ENCODE measurements at places on chromosomes 11 and 22.
A peak's percentile ranks its signal among the peaks of the same experiment; 100 is the strongest.

DNA sequence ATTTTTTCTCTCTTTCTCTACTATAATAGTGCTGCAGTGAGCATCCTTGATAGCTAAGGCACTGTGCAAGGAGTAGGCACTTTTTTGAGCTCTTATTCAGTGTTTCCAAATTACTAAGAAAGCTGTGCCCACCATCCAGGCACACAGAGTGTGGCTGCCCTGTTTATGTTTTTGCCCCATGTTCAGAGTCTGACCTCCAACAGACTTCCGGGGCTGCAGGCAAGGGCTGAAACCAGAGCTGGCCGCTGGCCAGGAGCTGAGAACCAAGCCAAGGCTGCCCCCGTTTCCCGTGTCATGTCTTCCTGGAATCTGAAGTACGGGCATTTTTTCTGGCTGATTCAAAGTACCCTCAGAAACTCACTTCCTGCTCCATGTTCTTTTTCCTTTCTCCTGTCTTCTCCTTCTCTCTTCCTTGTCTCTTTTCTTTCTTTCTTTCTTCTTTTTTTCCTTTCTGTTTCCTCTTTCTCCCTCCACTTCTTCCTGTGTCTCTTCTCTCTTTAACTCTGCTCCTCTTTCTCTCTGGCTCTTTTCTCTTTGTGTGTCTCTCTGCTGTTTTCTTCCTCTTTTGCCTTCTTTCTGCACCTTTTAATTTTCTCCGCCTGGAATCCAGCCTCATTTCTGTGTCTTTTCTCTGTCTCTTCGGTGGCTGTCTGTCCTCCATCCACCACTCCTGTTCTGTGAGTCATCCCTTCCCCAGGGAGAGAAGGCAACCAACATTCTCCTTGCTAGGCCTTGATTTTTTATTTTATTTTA, 17.0 kb upstream of the KCTD14 start:
- peak; percentile 88 for DNase-seq

- DNase-seq = peak; percentile 67
Observed at GRCh38 chr11:9753021-9753420, 89.1 kb downstream of the SWAP70 start.

DNA sequence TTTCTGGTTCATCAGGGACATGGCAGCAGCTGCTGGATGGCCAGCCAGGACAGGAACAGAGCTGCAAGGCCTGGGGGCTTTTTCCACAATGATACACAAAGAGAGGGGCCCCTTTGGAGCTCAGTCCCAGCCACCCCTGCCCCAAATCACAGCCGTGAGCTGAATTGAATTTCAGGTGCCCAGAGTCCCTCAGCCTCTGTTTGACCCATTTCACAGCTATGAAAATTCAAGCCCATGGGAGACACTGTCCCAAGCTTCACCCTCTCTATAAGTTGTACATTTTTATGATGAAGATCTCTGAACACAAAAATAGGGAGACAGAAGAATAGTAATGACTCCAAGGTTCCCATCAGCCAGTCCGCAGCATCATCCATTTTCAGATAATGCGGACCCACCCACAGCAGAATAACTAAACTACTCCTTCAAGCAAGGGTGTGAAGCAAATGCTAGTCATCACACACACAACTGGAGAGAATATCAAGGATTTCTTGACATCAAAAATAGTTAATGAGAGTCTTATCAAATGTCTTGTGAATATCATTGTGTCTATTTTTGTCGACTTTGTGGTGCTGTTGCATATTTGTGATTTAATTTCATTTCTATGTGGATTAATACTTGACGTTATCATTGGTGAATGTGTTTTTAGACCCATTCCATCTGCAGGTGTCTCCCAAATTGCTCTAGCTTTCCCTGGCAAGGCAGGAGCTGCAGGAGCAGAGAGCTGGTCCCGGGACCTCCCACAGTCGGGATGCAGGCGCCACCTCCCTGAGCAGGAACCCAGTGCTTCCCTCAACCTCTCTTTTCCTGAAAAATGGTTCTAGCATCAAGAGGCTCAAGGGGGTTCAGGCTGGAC, 24.7 kb downstream of the IGLL5 start:
- no peak for DNase-seq

- DNase-seq = no peak
Observed at GRCh38 chr11:2961080-2961479, 31.0 kb downstream of the NAP1L4 start.

GRCh38 chr11:1260023-1260501, 37.2 kb downstream of the MUC5B start:
- peak; percentile 78 for DNase-seq

GRCh38 chr22:20980938-20981722, 967 bp upstream of the LZTR1 start:
- no peak for DNase-seq

DNA sequence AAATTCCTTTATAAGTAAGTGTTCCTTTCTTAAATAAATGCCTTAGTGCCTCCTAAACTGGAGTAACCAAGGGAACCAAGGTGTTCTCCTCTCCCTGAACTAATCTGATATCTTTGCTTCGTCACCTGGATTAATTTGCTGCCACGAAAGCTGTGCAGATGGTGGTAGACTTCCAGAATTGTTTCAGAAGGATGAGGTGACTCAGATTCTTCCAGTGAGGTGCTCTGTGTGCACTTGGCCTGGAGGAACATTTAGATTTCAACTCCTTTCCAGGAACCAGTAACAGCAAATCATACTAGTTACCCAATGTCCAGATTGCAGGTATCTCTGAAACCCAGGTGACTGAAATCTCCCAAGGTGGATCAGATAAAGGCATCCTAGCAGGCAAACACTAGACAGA, 181.9 kb downstream of the FAT3 start:
- no peak for DNase-seq

GRCh38 chr11:59285716-59286260, 72.9 kb upstream of the OR5AN1 start:
- DNase-seq = no peak

DNA sequence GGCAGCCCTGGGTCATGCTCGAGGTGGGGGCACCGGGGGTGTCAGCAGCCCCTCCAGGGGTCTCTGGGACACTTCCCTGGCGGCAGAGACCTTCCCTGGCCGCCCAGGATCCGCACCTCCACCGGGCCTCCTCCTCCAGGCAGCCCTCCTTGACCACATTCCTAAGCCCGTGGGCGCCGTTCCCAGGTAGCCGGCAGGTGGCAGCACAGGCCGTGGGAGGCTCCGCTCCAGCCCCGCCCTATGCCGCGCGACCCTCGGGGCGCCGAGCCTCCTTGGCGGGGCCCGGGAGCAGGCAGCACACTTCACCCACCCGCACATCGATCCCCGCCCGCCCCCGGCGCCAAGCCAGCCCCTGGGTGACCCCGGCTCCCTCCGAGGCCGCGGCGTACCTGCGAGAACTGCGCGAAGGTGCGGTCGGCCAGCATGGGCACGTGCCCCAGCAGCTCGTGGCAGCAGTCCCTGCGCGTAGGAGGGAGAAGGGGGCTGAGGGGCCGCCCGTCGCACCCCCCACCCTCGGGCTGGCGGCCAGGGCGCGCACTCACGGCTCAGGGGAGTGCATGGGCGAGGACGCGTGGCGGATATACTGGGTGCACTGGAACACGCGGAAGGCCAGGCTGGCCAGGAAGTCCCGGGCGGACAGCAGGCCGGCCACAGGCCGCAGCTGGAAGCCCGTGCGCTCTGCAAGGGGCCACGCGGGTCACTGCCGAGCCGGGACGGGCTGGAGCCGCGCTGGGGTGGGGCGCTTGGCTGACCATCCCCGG, 5.3 kb upstream of the INS start:
- peak; percentile 59 for DNase-seq

DNA sequence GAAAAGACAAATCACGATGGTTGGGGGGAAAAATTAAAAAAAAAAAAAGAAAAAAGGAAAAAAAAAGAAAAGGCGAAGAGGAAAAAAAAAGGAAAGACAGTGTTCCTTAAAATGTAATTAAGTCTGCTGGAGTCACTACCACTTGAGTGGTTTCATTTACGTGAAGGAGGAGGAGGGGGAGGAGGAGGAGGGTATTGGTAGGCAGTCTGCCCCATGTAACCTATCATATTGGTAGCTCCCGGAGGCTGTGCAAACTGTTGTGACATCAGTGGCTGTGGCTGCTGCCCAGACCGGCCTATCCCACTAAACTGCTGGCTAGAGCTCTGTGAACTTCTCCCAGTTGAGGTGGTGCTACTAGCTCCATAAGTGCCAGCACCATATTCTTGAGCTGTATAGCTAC, 17.9 kb downstream of the KDELR3 start:
- DNase-seq = no peak

DNA sequence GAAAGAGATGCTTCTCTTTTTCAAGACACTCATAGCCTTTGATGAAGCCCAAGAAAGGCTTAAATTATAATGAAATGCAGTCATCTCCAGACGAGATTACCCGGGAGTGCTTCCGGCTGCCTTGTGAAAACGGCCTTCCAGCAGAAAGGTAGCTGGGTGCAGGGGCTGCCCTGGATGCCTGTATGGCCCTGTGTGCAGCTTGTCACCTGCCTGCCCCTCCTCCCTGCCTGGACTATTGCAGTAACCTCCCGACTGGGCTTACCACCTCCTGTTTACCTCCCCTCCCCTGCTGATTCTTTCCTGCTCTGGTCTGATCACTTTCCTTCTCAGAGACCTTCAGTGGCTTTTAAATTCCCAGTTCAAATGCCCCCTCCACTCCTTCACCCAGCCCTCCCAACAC, 126.4 kb upstream of the SYT13 start:
- no peak for DNase-seq

All from GM03348 (cell line).